Activated CD4-positive, alpha-beta T cell treated with anti-CD3 and anti-CD28 coated beads, Interleukin-2, amount 50 U/mL, for 24 hours (primary cell): ENCODE measurements at places on chromosomes 2 and 18.

DNA sequence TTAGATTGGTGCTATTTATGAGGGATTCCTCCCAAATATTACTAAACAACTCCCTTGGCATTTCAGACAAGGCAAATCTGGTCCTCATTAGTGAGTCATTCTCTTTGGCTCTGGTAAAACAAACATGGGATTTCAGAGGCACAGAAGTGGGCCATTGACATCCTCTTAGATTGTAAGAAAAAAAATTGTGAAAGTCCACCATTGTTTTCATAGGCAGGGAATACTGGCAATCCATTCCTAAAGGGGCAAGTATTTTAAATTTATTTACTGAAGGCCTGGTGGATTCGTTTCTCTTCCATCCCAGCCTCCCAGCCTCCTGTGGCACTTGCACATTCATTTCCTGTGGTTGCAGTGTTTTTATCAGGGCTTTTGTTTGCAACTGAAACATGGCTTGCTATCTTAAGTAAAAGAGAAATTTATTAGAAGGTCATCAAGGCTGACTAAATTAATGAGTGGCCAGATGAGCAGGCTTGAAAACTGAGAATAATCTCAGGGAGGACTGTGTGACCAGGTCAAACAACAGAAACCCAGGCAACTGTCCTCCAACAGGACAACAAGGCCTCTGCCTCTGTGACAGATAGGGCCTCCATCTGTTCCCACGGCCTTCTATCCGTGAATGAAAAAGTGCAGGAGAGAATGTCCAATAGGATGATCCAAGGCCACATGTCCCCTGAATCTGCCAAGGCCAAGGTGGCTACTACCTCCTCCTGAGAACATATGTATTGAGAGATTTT lies 23.1 kb upstream of the TNFAIP6 start:
- DNase-seq = no peak

DNA sequence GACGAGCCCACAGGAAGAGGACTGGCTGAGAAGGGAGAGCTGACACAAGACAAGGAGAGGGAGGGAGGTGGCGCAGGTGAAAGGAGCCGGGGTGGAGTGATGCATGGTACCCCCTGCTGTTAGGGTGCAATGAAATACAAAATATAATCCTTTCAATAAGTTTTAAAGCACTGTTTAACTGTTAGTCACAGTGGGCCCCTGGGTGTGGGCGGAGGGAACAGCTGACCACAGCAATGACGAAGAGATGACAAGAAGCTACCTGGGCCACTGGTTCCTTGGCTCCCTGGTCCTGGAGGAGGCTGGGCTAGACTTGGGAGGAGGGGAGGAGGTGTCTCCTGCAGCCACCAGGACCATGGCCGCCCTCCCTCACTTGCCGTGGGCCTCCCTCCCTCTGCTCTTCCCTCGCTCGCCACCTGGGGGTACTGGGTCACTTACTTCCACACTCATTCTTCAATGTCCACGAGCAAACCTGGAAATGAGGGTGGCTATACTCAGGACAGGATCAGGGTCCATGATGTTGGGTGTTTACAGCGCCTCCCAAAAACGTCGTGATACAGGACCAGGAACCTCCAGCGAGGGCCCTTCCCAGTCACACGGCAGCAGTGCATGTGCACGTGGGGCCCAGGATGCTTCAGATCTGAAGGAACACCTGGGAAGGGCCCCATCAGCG lies 196.1 kb downstream of the ANKRD30B start:
- no peak for DNase-seq

- no peak for DNase-seq
These were observed 146.6 kb upstream of the DLX2 start for GRCh38 chr2:172249334-172249733.

GRCh38 chr2:225027061-225027762 lies 15.1 kb downstream of the DOCK10 start:
- no peak for DNase-seq

GRCh38 chr2:165655661-165656060 lies 138.4 kb downstream of the GALNT3 start:
- DNase-seq = no peak

DNA sequence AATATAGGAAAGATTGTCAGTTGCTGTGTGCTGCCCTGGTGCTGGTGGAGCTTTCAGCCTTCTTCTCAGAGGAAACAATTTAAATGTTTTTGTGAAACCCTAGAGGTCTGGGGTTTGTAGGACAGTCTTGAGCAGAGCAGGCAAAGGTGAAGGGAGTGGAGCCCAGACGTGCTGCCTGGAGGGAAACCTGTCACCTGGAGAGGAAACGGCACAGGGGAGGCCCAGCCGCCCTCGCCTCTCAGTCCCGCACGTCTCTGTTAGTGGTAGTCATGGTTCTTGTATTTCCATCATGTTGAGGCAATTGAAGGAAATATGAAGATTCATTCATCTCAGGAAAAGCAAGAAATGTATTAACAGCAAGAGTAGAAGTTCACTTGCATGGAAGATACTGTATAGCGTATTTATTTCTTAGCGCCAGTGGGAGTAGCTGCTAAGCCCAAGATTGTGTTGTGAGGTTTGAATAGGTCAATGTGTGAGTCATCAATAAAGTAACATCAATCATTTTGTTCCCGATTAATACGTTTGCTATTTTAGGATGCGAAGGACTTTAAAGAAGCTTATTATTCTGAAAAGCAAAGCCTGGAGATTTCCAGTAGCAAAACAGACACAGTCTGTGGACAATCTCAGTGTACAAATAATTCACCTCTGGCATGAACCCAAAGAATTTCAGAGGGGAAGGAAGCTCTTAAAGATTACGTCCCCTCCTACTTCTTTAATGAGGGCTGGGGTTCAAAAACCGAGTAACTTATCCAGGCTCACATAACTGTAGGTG lies 70.4 kb downstream of the LRRFIP1 start:
- DNase-seq = no peak

- DNase-seq = no peak
These were observed 2052.8 kb upstream of the CELF4 start for GRCh38 chr18:39618265-39619003.

DNA sequence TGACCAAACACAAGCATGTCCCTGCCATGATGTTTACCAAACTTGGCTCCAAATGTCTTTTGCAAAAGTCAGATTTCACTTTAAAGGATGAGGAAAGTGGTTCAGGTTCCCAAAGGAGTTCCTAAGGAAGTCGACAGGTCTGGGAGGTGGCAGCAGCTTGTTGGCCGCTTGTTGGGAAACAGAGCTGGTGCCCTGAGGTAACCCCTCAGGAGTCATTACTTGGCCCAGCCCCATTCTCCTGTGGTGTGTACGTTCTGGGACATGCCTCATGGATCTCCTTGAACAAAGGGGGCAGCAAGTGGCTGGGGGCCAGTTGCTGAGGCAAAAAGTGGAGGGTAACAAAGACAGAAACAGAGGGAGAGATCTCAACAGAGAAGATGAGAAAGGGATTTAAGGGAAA lies 10.9 kb downstream of the TMBIM1 start:
- no peak for DNase-seq
